NCI-H1694 treated with DMSO at 0.1 percent for 48 hours (cell line): ENCODE measurements at places on chromosomes 1 and 21.

- DNase-seq = no peak
Observed at GRCh38 chr1:160460683-160461287, 60.4 kb downstream of the VANGL2 start.

GRCh38 chr1:97046765-97047420 is 325.3 kb downstream of the PTBP2 start:
- DNase-seq = no peak

DNA sequence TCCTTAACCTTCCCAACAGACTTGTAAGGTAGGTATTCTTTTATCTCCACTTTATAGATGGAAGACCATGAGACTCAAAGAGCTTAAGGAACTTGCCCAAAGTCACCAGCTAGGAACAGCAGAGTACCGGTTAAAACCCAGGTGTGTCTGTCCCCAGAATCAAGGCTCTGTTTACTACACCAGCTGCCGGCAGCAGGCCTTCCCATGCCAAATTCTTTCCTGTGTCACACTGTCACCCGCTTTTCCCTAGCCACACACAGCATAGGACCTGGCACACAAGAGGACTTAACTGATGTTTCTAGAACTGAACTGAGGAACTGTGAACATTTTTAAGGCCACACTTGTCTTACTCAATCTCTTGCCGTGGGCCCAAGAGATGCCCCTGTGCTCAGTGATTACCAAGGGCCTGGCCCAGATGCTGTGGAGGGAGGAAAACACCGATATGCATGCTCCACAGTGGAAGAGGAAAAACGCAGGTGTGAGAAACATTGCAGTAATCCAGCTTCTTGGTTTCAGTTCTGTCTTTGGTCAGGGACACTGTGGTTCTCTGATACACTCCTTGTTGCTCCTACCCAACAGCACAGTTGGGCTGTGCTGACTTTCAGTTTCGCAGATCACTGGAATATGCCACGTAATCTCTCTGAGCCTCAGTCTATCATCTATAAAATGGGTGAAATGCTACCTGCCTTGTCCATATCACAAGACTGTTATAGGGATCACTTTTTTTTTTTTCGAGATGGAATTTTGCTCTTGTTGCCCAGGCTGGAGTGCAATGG is 13.9 kb upstream of the LY9 start:
- DNase-seq = no peak

- DNase-seq = no peak
Observed at GRCh38 chr1:65114322-65114721, 33.7 kb upstream of the AK4 start.

DNA sequence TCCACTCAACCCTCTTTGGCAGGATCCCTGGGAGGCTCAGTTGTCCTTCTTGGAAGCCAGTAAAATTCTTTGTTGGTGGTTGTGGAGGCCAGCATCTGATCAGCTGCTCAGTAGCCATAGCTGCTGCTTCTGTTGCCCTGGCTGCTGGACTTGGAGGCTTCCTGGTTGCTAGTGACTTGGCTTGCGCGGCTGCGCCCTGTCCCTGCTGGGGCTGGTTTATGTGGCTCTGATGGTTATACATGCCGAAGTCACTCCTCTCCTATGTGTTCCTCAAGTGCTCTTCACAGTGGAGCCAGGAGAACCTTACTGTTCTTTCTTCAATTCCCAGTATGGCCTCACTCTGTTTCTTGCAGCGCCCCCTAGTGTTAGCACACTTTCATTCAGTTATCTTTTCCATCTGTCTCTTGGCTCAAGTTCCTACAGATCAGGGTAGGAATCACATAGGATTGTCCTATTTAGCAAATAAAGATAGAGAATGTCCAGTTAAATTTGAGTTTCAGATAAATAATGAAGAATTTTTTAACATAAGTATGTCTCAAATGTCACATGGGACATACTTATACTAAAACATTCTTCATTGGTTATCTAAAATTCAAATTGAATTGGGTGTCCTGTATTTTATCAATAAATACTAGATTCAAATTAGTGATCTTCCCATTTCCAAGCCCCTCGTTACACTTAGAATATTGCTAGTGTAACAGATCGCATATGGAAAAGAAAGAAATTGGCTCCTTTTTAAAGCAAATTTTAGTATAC is 176.5 kb downstream of the TGFB2 start:
- DNase-seq = peak; percentile 18

DNA sequence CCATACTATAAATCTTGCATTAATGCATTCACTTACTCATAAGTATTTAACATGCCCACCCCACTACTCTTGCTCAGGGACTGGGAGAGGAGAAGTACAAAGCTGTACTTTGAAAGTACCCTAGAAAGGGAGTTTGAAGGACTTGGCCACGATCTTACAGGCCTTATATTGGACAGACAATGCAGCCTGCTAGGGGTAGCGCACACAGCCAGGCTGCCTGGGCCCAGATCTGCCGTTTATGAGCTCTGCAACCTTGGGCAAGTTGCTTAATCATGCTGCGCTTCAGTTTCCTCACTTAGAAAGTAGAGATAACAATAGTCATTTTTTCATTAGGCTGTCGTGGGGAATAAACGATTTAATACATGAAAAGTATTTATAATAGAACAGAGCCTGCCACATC is 110.1 kb downstream of the CDC7 start:
- DNase-seq = no peak

DNA sequence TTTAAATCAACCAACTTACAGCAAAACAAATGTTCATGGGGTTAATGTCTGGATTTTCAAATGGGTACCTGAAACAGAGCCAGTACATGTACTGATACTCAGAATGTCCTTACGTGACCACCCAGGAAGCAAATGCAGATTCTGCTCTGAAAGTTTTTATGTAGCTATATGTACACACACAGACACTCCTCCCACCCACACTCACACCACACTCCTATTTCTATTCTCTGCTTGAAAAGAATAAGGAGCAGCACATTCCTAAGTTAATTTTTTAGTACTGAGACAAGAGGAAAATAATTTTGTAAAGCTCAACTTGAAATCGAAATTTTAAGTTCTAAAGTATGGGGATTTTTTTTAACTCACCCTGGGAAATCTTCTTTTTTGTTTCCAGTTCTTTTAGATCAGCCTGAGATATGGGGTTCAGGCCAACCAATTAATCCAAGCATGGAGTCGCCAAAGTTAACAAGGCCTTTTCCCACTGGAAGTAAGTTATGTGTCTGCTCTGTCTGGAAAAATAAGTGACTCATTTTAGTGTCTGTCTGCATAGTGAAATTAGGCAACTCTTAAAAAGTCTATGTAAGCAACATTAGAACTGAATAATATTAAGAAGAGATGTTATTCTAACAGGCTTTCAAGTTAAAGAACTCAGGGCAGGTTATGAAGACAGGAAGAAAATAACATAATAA is 75.5 kb upstream of the DYNLT5 start:
- no peak for DNase-seq

DNA sequence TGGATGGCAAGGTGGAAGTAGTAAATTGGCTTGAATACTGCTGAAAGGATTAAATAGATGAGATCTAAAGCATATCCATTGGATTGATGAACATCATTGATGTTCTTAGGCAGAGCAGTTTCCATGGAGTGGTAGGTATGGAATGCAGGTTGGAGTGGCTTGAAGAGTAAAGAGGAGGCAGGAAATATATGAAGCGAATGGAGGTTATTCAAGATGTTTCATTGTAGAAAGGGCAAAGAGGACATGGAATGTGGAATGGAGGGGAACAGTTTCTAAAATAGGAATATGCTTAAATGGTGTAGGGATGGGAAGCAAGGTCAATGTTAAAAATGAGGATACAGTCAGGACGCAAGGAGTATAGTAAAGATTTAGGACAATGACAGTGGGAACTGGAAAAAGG is 6.1 kb downstream of the OSBPL9 start:
- no peak for DNase-seq

DNA sequence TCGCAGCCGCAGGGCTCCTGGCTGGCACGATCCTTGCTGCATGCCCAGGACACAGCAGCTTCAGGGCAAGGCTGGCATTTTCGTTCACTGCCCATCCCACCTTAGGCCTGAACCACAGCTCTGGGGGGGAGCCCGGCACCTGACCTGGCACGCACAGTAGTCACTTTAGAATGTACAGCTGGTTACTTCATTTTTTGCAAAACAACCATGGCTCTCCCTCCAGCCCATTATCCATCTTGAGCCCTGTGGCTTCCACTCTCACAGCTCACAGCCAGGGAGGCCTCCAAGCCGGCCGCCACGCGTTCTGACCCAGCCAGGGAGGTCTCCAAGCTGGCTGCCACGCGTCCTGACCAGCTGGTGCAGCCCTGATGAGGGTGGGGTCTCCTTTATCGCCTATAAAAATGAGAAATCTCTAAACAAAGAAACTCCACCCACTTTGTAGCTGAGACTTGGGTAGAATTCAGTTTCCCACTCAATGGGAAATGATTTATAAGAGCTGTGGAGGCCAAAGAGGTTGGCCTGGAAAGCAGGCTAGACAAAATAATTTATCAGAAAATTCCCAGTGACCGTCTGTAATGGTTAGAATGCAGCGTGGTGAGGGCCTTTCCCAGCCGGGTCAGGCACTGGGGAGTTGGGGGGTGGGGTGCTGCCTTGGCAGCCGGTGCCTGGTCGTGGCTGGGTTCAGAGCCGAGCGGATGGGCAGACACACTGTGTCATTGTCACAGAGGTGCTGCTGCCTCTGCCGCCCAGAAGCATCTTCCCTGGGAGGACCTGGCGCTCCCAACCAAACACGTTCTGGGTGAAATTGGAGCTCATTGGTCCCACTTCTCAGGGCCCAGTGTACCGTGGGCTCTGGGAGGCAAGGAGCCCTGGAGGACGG is 54.6 kb upstream of the ACTRT2 start:
- DNase-seq = no peak

- DNase-seq = no peak
Observed at GRCh38 chr1:5998906-5999301, 6.7 kb upstream of the NPHP4 start.

GRCh38 chr1:22749919-22750684 is 39.5 kb downstream of the EPHB2 start:
- DNase-seq = no peak

DNA sequence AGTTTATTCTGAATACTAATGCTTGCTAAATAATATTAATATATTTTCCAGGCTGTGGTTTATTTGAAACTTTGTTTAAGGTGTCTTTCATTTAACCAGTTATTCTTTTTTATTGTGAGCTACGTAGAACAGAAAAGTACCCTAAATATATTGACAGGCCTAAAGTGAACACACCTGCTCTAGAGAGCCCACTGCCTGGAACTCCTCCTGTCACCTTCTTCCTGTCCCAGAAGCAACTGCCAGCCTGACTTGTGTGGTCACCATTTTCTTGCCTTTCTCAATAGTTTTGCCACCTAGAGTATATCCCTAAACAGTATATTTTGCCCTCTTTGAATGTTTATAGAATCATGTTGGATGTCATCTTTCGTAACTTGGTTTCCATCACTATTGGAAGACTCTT is 48.5 kb downstream of the SCCPDH start:
- DNase-seq = no peak

- DNase-seq = no peak
Observed at GRCh38 chr21:28397040-28397439, 595.6 kb downstream of the LTN1 start.

DNA sequence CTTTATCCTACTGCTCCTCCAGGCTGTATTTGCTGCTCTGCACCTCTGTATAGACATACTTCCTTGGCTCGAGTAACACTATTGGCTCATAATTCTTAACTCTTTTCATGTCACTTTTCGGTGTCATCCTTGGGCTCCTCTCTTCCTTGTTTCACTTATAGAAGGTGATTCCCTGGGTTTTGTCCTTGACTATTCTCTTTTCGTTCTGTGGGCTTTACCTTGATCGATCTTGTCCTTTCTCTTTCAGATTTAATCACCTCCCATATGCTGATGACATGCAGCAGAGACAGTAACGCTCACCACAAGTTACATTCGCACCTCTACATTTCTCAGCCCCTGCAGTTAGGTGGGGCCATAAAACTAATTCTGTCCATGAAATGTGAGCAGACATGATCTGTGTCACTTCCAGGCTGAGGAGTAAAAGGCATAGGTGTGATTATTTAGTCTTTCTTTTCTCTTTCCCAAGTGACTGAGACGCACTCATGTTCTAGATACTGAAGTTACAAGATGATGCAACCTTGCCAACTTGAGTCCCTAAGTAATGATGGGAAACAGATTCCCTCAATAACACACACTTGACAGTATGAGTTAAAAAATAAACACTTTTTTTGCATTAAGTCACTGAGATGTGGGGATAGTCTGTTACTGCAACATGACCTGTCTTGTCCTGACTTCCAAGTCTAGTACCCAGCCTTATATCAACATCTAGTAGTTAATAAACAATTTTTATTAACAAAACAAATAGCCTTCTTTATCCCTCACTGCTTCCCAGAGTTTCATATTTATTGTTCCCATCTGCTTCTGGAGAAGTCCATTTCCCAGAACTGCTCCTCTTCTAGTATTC is 49.9 kb upstream of the HAO2 start:
- DNase-seq = no peak

- peak; percentile 39 for DNase-seq
Observed at GRCh38 chr1:108610073-108610472, 50.2 kb downstream of the EEIG2 start.

DNA sequence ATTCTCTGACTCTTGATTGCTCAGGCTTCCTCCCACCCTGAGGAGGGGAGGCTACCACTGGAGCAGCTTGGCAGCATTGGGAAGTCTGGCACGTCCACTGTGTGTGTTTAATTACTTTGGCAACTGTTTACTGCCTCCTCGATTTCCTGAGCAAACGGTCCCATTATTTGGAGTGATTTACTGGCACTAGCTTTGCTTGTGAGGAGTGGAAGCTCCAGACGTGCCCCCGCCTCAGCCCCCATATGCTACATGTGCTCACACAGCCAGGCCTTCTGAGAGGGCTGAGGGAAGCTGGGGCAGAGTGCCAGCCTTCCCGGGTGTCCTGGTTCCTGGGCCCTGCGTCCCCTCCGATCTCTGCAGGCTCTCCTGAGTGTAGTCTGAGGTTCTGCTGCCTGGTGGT is 306.2 kb downstream of the PTPRU start:
- peak; percentile 70 for DNase-seq

DNA sequence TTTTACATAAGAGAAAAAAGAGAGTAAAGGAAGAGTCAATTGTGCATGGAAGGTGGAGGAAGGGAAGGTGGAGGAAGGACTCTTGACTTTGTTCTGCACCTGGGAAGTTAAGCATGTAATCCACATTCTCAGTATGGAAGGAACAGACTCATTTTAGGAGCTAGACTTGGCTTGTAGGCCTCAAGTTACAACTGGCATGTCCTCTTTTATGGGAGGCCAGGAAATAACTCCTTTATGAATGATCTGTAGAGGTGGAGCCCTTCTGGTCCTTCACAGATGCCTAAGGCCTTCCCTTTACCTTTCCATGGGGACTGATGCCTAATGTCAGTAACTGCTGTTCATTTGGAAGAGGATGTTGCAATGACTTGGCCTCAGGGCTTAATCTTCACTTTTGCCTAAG is 29.4 kb upstream of the CCSAP start:
- DNase-seq = no peak

- DNase-seq = no peak
Observed at GRCh38 chr1:38006008-38006828, 904 bp upstream of the FHL3 start.

GRCh38 chr21:27719226-27719625 is 752.3 kb upstream of the ADAMTS5 start:
- no peak for DNase-seq

- no peak for DNase-seq
Observed at GRCh38 chr1:192485692-192486436, 89.7 kb upstream of the RGS1 start.
